ENCODE measurements at places on chromosomes 2 and 18.

- no peak for DNase-seq
Observed at GRCh38 chr2:186518945-186519344, 32.9 kb downstream of the ZC3H15 start.

DNA sequence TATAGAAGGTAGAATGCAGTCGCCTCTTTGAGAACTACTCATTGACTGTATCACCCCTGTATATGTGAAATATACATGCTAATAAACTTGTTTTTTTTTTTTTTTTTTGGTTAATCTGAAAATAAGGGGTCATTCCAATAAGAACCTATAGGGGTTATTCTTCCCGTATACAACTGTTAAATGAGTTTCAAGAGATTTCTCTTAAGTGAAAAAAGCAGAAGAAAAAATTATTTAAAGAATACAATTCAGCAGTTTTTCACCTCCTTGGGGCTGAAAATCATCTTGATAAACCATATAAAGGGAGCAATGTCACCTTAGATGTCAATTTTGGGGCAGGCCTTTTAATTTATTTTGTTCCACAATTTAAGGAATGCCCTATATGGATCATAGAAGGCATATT, 66.5 kb downstream of the SEPTIN10 start:
- DNase-seq, result no peak

DNA sequence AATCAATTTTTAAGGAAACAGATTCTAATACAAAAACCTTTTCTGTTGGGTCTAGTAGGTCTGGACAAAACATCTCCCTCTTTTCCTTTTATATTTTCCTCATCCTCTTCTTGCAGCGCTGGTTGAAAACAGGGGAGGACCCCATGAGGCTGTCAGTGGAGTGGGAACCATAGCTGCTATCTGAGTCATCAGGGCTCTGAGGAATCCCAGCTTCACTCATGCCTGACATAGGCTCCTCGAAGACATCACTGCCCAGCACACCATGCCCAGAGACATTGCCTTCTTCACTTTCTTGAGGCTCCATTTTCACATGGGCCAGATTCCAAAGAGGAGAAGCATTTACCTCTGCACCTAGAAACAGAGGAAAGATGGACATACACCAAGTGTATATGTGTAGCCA, 10.0 kb downstream of the SUPT7L start:
- DNase-seq, result peak; percentile 56

DNA sequence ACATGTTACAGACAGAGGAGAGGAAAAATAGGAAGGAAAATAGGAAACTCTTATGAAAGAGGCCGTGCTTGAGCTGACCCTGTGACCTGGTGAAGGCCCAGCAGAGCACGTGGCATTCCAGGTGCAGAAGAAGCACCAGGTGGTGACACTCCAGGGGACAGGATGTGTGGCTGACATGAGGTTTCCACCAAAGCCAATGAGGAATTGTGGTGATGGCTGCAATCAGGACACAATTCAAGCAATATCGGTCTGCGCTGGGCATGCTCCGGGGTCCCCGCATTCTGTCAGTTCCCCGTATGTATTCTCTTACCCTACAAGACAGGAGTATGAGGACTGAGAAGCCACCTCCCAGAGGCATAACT, 504.2 kb downstream of the EIPR1 start:
- DNase-seq, result no peak

- DNase-seq, result peak; percentile 98
Observed at GRCh38 chr2:63698786-63699548, 110.2 kb downstream of the MDH1 start.

DNA sequence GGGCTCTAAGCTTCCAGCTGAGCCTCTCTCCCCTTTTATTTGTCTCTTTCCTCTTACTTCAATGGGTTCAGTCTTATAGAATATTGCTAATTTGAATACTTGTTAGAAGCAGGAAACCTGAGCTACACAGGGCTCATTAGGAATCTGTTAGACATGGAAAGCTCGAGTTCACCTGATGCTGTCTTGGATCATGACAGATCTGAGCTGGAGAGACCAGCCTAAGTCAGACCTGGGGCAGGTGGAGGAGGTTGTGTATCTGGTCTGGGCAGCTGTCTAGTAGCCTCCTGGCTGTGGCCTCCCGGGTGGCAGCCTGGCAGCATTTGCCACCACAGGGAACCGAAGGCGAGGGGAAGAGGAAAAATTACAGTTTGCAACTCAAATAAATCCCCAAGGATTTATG, 185.9 kb downstream of the ICOS start:
- DNase-seq, result no peak

DNA sequence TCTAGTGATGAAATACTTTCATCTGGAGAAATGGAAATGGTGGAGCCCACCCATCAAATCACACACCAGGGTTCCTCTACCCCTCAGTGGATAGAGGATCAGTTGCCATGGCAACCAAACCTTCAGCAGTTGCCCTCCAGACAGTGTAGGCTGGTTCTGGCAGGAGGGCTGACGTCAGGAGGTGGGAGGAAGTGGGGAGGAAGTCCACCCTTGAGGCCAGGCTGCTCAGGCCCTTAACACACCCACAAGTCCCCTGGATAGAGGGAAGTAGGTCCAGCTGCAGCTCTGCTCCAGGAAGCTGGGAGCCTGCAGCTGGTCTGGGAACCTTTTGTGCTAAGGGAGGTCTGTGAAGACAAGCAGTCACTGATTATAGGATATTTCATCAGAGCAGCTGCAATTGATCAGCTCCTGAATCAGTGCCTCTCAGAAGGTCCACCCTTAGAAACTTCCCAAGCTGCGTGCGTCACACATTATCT, 186.6 kb downstream of the MTX2 start:
- peak; percentile 77 for DNase-seq

DNA sequence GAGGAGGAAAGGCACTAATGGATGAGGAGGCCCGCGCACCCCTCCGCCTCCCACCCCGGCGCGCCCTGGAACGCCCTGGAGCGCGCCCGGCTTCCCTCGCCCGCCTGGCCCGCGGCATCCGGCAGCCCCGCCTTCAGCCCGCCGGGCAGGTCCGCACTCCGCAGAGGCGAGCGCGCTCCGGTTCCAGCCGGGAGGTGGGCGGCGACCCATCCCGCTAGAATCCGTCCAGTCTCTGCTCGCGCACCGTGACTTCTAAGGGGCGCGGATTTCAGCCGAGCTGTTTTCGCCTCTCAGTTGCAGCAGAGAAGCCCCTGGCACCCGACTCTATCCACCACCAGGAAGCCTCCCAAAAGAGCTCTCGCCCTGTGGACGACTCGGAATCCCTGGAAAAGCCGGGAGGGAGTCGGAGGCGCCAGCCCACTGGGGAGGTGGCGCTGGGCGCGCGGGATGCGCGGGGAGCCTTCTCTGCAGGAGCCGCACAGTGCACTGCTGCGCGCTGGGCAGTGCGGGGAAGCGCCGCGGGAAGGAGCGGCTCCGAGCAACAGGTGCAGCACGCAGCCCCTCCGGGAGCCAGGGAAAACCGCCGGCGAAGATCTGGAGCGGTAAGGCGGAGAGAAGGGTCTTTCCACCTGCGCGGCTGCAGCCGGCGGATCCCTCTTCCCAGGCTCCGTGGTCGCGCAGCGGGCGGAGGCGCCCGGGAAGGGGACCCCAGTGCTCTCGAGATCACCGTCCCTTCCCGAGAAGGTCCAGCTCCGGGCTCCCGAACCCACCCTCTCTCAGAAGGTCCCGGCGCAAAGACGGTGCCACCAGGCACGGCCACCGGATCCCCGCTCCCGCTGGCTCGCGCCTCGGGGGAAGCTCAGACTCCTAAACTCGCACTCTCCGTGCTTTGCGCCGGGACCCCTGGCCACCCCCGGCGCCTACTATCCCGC, at the start of gene GALR1:
TSS of gene GALR1 (plus strand) at position 280 of the 932 bp plus-strand sequence. CDS start 701 bp downstream, outside the sequence.
- DNase-seq, result no peak

DNA sequence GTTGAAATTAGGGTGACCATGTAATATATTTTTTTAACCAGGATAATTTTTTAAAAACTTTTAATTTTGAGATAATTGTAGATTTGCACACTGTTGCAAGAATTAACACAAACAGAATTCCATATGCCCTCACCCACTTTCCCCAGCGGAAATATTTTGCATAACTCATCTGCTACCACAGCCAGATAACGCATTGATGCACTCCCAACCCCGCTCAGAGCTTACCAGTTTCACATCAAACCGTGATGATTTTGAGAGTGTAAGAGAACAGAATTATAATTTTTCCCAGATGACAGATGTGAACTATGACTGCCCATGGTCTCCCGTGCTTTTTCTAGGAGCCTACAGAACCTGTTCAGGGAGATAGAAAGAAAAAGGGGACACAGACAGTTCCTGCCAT, 35.2 kb upstream of the LDLRAD4 start:
- no peak for DNase-seq

- DNase-seq, result no peak
Observed at GRCh38 chr2:100812573-100812972, 7.4 kb upstream of the NPAS2 start.

- DNase-seq, result no peak
Observed at GRCh38 chr2:27081984-27082772, 3.8 kb downstream of the EMILIN1 start.

GRCh38 chr2:64574871-64575270, 50.7 kb downstream of the AFTPH start:
- DNase-seq, result no peak

DNA sequence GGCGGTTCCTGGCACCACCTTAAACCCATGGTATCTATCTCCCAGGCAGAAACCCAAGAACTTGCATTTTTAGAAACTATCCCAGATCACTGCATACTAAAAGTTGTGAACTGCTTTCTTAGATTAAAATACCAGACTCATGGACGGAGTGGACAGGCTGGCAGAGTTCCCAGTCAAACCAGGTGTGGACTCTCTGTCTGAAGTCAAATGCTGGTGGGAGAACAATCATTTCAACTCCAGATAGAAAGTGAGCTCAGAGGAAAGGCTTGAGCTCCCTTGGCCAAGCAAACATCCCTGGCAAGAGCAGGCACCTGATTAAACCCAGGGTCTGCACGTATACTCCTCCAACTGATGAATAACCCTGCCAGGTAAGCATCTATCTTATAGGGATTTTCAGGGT, 19.5 kb downstream of the NXPH2 start:
- DNase-seq, result no peak

- DNase-seq, result no peak
Observed at GRCh38 chr2:178730049-178730448, 77.2 kb downstream of the TTN start.

- DNase-seq, result peak; percentile 78
Observed at GRCh38 chr2:28717339-28717758, 34.3 kb upstream of the PPP1CB start.

- DNase-seq, result no peak
Observed at GRCh38 chr18:11872479-11873136, 21.4 kb downstream of the CHMP1B start.

- DNase-seq, result no peak
Observed at GRCh38 chr2:38274286-38275276, 102.5 kb downstream of the ATL2 start.

DNA sequence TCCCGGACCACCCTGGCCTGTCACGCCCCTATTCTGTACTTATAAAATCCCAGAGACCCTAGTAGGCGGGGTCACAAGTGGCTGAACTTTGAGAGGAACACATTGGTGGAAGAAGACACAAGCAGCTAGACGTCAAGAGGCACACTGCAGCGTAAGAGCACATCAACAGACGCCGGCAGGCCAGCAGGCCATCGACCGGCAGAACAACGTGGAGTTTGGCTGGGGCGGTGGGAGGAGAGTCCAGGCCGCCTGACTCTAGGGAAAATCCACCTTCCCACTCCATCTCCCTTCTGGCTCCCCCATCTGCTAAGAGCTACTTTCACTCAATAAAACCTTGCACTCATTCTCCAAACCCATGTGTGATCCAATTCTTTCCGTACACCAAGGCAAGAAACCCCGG, 601.8 kb upstream of the CDH2 start:
- no peak for DNase-seq

DNA sequence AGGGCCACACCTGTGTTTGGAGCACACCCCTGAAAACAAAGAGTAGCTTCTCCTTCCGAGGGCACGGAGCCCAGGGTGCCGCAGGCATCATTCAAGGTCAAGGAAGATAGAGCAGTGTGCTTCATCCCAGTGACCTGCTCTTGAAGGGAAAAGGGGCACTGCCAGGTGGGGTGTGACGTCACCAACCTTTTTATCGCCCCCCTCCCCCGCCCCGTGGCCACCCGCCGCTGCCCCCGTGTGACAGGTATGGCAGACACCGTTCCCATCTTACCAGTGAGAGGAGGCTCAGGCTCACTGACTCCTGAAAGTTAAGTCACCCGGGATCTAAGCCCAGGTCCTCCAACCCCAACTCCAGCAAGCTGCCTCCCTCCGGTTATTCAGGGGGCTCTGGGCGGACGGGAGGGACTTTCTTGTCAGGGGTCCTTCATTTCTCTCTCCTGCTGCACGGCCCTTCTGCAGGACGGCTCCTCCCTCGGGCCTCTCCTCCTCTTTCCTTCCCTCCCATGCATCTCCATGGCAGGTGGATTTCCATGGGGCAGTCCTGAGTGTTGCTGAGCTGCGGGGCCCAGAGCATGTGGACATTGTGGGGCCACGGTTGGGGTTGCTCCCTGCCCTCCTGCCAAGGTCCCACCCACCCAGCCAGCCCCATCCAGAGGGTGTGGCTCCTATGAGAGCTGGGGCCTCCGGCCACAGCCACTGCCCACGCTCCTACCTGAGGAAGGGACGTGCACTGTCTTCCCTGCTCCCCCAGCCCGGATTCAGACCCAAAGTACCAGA, 114.1 kb upstream of the HDAC4 start:
- DNase-seq, result no peak

- no peak for DNase-seq
Observed at GRCh38 chr2:65390134-65390533, 42.3 kb downstream of the SPRED2 start.

GRCh38 chr18:66607632-66608031, 3.7 kb upstream of the CDH19 start:
- DNase-seq, result no peak

DNA sequence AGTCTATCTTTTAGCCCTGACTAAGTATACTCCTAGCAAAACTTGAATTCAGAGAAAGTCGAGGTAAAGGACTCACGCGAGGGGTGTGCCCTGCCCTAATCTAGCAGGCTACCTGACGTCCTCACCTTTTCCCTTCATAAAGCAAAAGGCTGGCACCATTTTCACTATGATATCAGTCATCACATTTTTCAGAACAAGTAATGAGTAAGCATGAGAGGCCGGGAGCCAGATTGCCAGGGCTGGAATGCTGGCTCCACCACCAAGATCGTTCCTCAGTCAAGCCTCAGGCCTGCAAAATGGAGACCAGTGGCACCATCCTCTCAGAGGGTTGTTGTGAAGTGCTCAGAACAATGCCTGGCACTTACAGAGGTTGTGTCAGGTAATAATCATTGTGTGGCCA, 18.7 kb upstream of the NCKAP5 start:
- no peak for DNase-seq

GRCh38 chr18:76401498-76401897, 93.5 kb downstream of the ZNF516 start:
- peak; percentile 70 for DNase-seq

- no peak for DNase-seq
Observed at GRCh38 chr18:72811047-72811446, 56.7 kb downstream of the NETO1 start.

GRCh38 chr2:204692790-204693189, 147.5 kb downstream of the PARD3B start:
- DNase-seq, result no peak

DNA sequence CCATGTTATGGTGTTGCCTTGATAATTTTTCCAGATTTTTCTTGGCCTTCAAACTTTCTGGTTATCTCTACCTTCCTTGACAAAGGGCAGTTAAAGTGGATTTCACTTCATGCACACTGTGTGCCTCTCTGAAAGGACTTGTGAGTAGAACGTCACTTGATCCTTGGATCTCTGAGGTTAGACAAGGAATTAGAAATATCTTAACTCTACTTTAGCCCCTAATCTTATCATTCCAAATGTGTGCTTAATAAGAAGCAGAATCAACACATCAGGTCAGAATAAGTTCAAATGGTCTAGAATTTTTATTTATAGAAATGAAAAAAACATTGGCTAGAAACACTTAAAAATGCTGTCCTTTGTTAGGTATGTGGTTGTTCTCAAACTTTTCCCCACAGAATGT, 205.7 kb downstream of the TPGS2 start:
- DNase-seq, result no peak

Data from islet precursor cell (in vitro differentiated cells).